ENCODE measurements at places on chromosomes 11 and 22. TPM values are rescaled to one million over a fixed set of nuclear protein-coding genes. Genes with fewer than 3 reads are reported as not detected.

GRCh38 chr22:35622191-35622913 lies 5.2 kb upstream of the MB start:
- H3K27me3 ChIP-seq, result no peaks in the 10 kb centered on the region
- H3K36me3 ChIP-seq, result no peaks in the 10 kb centered on the region
- H3K27ac ChIP-seq, result peak overlapping the region; percentile 37

DNA sequence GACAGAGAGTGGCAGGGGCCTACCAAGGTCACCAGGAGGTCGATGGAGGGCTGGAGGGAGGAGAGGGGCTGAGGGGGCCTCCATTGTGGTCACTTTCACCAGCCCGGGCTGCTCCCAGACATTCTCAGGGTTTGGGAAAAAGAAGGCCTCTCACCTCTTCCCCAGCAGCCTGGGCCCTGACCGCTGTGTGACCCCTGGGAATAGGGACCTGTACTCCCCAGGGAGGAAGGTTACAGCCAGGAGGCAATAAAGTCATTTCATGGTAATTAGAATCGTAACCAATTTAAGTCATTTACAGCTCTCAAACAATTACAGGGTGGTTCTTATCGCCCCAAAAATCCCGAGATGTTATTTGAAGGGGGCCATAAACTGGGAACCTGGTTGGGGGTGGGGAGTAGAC lies 37.8 kb downstream of the ISX start:
- H3K4me1 ChIP-seq, result no peaks in the 10 kb centered on the region
- H3K36me3 ChIP-seq, result no peaks in the 10 kb centered on the region
- no peaks in the 10 kb centered on the region for H3K27me3 ChIP-seq
- H3K27ac ChIP-seq, result no peak overlapping the region
- no peak overlapping the region for H3K4me3 ChIP-seq

GRCh38 chr22:50280022-50280707 lies 10.0 kb upstream of the MAPK11 start:
- H3K4me3 ChIP-seq, result no peak overlapping the region
- no peak for DNase-seq
- H3K4me1 ChIP-seq, result no peaks in the 10 kb centered on the region
- H3K27ac ChIP-seq, result no peak overlapping the region
- H3K27me3 ChIP-seq, result no peaks in the 10 kb centered on the region
- peaks cover 45% of the 10 kb centered on the region for H3K36me3 ChIP-seq

DNA sequence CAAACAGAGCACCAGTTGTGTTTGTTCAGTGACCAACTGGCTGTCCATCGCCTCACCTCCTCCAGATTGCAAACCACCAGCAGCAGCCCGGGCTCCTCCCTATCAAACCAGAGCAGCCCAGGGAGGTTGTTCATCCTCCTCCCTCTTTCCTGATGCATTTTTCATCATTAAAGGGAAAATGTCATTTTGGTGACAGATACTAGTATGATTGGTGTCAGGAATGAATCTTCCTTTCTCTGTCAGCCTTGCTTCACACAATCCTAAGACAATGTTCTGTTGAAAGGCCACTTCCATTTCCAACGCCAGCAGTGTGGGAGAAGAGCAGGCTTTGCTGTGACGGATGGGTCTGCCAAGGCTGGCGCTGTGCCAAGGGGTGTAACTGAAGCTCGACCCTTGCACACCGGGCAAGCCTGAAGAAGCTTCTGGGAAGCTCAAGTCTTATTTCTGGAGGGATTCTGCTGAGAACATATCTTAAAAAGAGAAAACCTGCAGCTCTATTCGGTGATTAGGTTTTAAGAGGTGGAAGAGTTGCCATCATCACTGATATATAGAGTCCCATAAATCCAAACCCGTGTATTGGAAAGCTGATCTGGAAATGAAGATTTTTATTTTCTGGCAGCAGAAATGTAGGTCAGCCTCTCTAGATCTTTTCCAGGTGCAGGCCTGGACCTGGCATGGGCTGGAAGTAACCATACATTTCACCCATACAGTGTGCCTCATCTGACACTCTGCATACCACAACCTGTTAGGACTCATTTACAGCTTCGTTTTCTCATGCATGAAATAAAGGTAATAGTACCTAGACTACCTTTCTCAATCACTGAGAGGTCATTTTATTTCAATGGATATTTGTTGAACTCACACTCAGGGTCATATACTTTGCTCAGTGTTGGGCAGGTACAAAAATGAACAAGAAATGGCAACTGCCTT lies 524.5 kb downstream of the NTM start:
- H3K4me1 ChIP-seq, result no peaks in the 10 kb centered on the region
- DNase-seq, result no peak
- no peak overlapping the region for H3K27ac ChIP-seq
- H3K4me3 ChIP-seq, result no peak overlapping the region
- no peaks in the 10 kb centered on the region for H3K27me3 ChIP-seq

DNA sequence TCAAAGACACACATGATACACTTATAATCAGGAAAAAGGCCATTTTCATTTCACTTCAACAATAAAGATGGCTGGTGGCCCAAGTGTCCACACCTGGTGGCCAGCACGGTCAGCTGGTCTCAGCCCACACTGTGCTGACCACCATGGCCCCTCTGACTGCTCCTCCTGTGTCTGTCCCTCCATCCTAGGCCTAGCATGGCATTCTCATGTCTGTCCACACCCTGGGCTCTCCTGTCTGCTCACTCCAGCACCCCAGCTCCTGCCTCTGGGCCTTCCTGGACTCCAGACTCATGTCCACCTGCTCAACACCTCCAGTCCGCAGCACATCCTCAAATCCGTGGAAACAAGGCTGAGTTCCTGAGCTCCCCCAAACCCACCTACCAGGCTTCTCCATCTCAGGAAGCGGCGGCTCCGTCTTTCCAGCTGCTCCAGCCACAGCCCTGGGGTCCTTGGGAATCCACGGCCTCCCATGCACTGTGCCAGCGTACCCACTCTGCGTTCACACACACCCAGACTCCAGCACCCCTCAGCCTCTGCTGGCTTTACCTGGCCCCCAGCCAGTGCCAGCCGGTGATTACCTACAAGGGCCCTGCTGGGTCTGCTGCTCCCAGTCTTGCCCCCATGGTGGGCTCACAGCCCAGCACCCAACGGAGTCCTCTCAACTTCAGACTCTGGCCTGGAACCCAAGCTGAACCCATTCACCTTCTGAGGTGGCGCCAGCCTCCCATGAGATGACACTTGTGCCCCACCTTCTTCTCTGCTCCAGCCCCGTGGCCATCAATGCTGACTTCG lies 13.9 kb downstream of the SIRT3 start:
- H3K27ac ChIP-seq, result no peak overlapping the region
- H3K27me3 ChIP-seq, result no peaks in the 10 kb centered on the region
- no peaks in the 10 kb centered on the region for H3K36me3 ChIP-seq
- H3K4me3 ChIP-seq, result no peak overlapping the region
- H3K4me1 ChIP-seq, result no peaks in the 10 kb centered on the region

DNA sequence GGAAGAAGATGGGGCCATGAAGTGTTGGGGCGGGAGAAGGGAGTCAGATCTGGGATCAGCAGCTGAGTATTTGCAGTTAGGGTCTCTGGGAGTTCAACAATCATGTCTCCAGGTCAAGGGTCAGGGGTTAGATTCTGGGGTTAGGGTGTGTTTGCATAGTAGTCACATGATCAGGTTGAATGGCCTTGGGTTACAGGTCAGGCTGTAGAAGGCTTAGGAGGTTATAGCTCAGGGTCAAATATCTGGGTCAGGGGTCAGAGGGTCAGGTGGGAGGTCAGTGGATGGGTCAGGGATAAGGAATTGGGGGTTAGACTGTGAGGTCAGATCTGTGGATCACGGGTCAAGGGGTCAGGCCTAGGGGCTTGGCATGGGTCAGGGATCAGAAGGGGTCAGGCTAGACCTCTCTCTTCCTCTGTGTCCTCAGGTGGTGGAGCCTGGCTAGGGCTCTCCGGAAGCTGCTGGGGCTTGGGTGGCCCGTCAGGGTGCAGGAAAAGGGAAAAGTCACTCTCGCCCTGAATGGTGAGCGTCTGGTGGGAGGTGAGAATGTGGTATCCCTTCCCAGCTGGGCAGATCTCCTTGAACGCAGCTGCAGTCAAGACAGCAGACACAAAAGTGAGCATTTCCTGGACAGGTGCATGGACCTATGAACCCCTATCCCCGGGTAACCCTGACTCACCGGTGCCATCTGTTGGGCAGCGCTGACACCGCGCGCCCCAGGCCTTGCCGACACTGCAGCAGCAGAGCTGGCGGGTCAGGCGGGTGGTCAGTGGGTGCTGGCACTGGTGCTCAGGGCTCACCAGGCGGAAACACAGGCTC lies 6.4 kb downstream of the LTBP3 start:
- no peaks in the 10 kb centered on the region for H3K36me3 ChIP-seq
- peak overlapping the region; percentile 20 for H3K4me3 ChIP-seq
- H3K27me3 ChIP-seq, result no peaks in the 10 kb centered on the region
- peak; percentile 91 for DNase-seq
- H3K27ac ChIP-seq, result peak overlapping the region; percentile 86
- H3K4me1 ChIP-seq, result peaks cover 19% of the 10 kb centered on the region

- H3K4me1 ChIP-seq, result no peaks in the 10 kb centered on the region
- no peak overlapping the region for H3K4me3 ChIP-seq
- no peak for DNase-seq
- no peak overlapping the region for H3K27ac ChIP-seq
Measured at GRCh38 chr22:31029276-31029675, 51.8 kb upstream of the SMTN start.

GRCh38 chr22:20433686-20434241 lies 3.9 kb downstream of the SCARF2 start:
- H3K4me3 ChIP-seq, result no peak overlapping the region
- DNase-seq, result no peak
- H3K36me3 ChIP-seq, result no peaks in the 10 kb centered on the region
- peaks cover 85% of the 10 kb centered on the region for H3K27me3 ChIP-seq
- H3K4me1 ChIP-seq, result peaks cover 25% of the 10 kb centered on the region

DNA sequence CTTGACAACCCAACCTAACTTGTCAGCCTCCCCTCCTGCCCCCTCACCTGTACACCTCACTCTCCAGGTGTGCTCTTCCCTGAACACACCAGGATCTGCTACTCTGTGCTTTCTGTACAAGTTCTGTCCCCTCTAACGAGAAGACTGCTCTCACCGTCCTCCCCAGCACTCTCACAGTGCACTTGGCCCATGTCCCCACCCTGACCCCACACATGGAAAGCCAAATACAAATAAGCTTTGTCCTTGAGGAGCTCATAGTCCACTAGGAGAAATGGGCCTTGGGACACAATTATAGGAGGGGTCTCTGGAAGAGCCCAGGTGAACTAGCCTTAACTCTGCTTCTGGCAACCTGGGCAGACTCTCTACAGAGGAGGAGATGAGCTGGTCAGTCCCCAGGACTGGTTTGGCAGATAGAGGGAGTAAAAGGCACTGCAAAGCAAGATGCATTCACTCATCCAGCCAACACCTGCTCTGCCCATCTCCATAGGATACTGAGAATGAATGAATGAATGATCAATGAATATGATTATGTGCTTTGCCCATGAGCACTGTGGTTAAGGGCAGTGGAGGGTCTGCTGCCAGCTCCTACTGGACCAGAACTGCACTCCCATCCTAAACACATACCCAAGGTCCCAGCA lies 9.9 kb downstream of the NIPSNAP1 start:
- no peaks in the 10 kb centered on the region for H3K36me3 ChIP-seq
- no peak overlapping the region for H3K27ac ChIP-seq
- DNase-seq, result no peak
- no peak overlapping the region for H3K4me3 ChIP-seq

DNA sequence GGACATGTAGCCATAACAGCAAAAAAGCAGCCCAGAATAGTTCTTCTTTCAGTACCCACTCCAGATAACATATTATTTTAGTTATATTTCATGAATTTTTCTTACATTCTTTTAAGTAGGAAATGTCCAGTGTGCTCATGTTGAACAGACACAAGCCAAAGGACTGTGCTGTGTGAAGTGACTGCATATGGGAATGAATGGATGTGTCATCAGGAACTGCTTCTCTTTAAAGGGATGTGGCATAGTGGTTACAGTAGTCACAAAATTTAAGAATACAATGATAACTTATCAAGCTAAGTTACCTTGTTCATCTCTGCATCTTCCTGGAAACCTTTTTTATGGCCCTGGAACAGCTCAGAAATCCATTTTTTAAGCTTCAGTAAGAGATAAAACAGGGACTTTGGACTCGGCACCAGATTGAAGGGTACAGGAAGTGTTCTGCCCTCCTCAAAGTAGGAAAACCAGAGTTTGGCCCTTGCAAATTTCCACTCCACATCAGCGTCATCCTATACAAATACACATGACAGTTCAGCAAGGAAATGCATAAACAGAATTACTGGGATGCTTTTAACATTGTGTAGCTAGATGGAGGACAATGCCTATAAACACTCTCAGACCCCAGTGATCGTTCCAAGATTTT lies 112.8 kb downstream of the TRPC6 start:
- H3K36me3 ChIP-seq, result no peaks in the 10 kb centered on the region
- no peak for DNase-seq
- no peaks in the 10 kb centered on the region for H3K27me3 ChIP-seq
- H3K4me1 ChIP-seq, result no peaks in the 10 kb centered on the region

DNA sequence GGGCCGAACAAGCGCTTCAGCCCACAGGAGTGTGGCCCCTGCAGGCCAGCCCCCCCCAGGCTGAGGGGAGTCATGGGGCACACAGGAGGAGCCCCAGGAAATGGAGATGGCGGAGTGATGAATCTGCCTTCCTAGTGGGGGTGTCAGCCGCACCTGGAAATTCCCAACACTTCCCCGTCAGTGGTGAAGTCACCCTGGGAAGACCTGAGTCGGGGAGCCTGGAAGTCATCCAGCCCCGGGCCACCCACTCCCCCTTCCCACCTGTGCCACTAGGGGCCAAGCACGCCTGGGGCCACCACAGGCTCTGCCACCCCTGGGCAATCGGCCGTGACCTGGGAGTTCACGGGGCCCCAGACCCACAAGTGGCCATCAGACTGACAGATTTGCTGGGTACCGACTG lies 12.6 kb downstream of the WNT7B start:
- peaks cover 2% of the 10 kb centered on the region for H3K27me3 ChIP-seq
- H3K4me3 ChIP-seq, result no peak overlapping the region
- no peaks in the 10 kb centered on the region for H3K4me1 ChIP-seq
- no peak overlapping the region for H3K27ac ChIP-seq
- H3K36me3 ChIP-seq, result no peaks in the 10 kb centered on the region
- no peak for DNase-seq

DNA sequence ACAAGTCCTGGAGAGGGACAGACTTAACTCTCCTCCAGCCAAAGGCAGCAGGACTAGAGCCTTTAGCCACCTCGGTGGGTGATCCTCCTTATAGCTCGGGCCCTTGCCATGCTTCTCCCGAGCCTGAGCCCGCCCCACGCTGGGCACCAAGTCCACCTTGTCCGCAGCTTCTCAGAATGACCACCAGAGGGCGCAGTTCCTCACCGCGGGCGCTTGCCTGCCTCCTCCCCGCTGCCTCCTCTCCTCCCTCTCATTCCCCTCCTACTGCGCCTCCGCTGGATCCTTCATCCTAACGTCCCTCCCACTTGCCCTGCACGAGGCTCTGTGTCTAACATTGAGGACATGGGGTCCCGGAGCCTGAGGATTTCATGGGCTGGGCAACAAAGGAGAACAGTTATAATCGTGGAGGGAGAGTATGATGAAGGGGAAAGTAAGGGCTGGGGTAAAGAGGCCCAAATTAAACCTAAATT lies 11.3 kb upstream of the MOGAT2 start:
- H3K27me3 ChIP-seq, result no peaks in the 10 kb centered on the region
- no peak overlapping the region for H3K4me3 ChIP-seq
- peak; percentile 76 for DNase-seq

- H3K4me3 ChIP-seq, result no peak overlapping the region
- no peak overlapping the region for H3K27ac ChIP-seq
- no peaks in the 10 kb centered on the region for H3K36me3 ChIP-seq
- DNase-seq, result no peak
- peaks cover 11% of the 10 kb centered on the region for H3K4me1 ChIP-seq
Measured at GRCh38 chr11:77400775-77401449, 73.0 kb downstream of the PAK1 start.

The BDNF gene
- 0.40 TPM for total RNA-seq

The FXYD6 gene
- 6.4 TPM for total RNA-seq

The MMP27 gene
- not detected for total RNA-seq

The EHBP1L1 gene
- 58.5 TPM for total RNA-seq

The CAVIN3 gene
- 6.5 TPM for total RNA-seq

The BRSK2 gene
- total RNA-seq, result 1.2 TPM

Measured in colonic mucosa (tissue), 4 donors.